ENCODE measurements at places on chromosomes 3 and 15.

DNA sequence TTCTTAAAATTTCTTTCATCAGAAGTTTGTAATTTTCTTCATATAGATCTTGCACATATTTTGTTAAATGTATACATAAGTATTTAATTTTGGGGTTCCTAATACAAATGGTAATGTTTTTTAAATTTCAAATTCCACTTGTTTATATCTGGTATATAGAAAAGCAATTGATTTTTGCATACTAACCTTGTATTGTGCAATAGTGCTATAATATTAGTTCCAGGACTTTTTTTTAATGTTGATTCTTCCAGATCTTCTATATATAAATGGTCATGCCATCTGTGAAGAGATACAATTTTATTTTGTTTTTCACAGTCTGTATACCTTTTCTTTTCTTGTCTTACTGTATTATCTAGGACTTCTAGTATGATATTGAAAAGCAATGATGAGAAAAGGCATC is 665.0 kb downstream of the OTOL1 start:
- no peak for DNase-seq

- no peak for DNase-seq
Observed at GRCh38 chr15:72195101-72195511, 2.5 kb downstream of the GRAMD2A start.

DNA sequence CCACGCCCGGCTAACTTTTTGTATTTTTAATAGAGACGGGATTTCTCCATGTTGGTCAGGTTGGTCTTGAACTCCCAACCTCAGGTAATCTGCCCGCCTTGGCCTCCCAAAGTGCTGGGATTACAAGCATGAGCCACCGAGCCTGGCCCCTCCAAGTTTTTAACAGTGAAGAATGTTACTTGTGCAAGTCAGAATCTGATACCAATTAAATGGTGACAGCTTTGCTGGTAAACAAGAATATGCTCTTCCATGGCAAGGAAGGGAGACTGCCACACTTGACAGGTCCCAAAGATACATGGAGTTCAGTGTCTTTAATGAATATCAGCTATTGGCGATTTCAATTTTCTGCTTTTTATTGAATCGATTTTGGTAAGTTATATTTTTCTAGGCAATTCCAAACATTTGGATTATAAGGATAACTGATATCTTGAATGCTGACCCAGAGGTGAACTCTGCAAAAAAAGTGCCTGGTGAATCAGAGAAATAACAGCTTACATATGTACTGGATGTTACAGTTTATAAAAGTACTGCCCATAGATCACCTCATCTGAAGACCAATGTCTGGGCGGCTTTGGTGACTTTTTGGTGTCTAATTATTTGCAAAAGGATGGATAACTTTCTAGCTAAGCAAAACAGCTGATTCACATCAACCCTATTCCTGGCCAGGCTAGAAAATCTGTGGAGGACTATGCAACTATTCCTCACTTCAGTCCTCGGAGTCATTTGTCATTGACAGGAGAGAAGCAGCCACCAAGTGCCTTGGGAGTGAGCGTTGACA is 1.2 kb downstream of the PARP16 start:
- DNase-seq = no peak

- DNase-seq = no peak
Observed at GRCh38 chr3:25885544-25885943, 95.7 kb downstream of the OXSM start.

GRCh38 chr3:141851411-141851810 is 25.0 kb upstream of the ATP1B3 start:
- DNase-seq = no peak

DNA sequence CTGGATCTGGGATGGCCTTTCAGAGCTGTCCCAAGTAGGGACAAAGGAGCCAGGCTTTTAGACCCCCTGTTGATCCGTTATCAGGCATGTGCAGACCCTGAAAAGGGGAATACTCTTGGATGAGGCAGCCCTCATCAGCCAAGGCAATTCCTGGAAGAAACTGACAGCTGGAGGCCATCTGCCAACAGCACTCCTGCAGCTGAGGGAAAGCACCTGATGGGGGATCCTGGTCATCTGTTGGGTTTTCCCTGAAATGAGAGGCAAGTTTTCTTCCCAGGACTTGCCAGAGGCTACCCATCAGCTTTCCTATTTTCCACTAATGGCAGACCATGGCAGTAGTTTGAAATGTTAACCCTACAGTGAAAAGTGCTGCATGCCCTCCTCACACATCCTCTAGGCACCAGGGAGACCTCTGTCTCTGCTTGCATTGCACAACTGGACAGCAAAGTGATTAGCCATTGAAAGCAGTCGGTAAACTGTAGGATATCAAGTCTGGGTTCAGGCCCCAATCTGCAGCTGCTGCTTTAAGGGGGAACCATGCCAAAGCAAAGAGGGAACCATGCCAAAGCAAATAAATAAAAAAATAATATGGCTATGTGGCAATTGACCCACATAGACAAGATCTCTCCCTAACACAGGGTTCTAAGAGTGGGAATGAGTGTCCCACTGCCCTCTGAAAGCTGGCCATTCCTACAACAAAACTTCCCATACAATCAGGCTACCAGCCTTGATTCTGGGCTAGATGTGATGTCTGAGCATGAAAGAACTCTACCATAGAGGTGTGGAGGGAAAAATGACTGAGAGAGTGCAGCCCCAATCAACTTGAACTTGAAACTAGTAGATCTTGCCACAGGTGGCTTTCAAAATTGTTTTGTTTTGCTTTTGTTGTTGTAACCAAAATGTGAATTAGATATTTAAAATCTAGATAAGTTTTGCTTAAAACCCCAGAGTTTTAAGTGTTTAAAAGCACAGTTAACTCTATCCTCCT is 232.0 kb upstream of the STT3B start:
- no peak for DNase-seq

GRCh38 chr3:7800006-7800780 is 701.4 kb upstream of the LMCD1 start:
- DNase-seq = no peak

Data from GM12891 (cell line).